Fibroblast of skin of right biceps (primary cell): ENCODE measurements at places on chromosomes 6 and 20.

DNA sequence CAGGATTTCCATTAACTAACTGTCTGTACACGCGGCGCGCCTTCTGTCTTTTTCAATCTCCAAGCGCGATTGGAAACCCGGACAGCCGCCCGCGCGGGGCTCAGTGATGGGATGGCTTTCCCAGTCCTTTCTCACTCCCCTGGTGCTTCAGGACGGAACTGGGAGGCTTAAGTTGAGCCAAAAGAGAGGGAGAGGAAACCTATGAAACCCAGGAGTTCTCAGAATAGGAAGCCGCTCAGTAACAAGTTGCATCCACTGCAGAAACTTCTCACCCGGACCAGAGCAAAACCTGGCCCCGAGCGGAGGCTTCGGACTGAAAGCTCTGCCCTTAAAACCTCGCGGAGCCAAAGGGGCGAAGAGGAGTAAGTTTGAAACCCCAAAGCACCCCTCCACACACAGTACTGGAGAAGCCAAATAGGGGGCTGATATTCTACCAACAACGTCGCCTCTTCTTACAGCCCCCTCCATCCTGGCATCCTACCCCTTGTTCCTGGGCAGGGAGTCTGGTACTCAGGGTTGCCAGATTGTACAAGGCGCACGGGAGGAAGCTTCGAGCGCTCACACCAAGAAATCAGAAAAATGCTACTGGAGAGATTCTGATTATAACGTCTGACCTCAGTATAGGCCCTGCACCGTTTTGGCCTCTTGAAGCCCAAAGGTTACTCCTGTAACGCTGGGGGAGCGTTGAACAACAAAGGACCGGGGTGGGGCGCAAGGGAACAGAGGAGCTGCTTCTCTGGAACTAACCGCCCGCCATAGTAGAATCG lies 906 bp upstream of the COL12A1 start:
- DNase-seq = no peak

GRCh38 chr6:155498370-155498769 lies 42.7 kb upstream of the NOX3 start:
- peak; percentile 69 for DNase-seq

GRCh38 chr6:168698923-168699322 lies 257.9 kb downstream of the SMOC2 start:
- DNase-seq = no peak

GRCh38 chr6:22219925-22220324 lies 76.9 kb downstream of the PRL start:
- DNase-seq = no peak

- DNase-seq = no peak
Observed at GRCh38 chr6:96925290-96925687, 761 bp downstream of the KLHL32 start.

DNA sequence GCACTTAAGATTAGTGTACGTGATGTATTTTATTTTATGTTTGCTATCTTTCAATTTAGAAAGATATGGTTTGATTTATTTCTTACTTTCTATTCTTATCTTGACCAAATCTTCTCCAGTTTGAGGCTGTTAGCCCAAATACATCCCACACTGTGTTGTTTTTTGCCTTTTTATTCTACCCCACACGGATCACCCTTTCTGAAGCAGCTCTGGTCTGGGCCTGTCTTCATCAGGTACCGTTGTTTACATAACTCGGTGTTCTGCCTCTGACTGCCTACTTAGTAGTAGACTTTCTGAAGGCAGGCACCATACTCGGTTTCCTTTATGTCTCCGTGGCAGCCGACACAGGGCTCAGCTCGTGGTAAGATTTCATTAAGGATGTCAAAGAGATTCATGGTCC lies 95.0 kb downstream of the PHACTR1 start:
- no peak for DNase-seq

- DNase-seq = no peak
Observed at GRCh38 chr6:27507041-27507956, 34.4 kb upstream of the ZNF184 start.

DNA sequence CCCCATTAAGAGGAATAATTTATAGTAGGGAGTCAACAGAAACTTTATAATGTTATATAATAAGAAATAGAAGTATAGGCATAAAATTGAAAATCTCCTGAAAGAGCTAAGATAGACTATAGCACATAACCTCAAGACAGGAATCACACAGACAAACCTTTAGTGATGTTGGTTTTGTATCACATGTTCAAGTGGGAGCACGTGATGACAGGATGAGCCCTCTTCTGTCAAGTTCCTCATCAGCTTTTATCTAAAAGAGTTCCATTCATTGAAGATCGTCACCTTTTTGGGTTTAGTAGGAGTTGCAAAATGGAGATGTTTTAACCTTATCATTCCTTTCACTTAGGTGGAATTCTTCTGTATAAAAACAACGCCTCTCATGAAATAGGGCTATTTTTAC lies 127.0 kb downstream of the MCHR2 start:
- DNase-seq = no peak

GRCh38 chr20:25032478-25033264 lies 25.3 kb downstream of the ACSS1 start:
- DNase-seq = no peak

DNA sequence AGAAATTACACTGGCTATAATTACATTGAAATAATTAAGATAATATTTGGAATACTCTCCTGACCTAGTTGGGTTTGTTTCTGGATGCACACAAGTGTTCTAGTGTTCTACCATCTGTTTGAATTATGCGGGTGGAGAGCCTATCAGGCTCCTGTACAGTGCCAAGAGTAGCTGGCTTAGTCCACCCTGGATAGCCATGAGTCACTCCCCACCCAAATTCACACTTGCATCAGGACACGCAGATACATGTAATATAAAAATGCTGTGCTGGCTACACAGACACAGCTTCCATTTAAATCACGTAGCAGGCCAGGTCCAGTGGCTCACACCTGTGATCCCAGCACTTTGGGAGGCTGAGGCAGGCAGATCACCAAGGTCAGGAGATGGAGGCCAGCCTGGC lies 686.2 kb upstream of the SLC35B3 start:
- DNase-seq = no peak

DNA sequence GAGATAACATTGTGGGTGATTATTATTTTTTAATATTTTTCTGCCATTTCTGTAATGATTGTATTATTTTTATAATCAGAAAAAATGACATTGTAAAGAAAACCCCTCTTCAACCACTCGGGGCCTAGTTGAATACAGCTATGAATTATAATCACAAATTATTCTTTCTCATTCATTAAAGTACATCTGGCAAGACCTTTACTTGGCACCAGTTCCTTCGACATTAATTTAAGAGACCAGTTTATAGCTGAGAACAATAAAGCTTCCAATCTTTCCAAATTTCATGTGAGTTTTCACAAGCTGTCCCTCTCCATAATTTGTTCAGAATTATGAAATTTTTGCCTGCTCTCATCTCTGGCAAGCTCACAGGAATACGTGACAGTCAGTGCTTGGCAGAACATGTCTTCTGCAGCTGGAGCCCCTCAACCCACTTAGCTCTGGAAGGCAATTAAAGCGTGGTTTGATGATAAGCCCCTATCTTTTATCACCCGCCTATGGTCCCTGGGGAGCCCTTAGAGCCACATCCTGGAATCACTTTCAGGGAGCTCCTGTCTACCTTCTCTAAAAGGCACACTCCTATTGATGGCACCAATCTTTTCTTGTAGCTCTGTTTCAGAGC lies 237.2 kb upstream of the PRND start:
- DNase-seq = no peak

- DNase-seq = peak; percentile 84
Observed at GRCh38 chr6:161407581-161407980, 133.7 kb upstream of the AGPAT4 start.

GRCh38 chr6:6645261-6645917 lies 56.9 kb downstream of the LY86 start:
- no peak for DNase-seq

GRCh38 chr6:125922322-125922860 lies 34.2 kb upstream of the HINT3 start:
- DNase-seq = no peak

DNA sequence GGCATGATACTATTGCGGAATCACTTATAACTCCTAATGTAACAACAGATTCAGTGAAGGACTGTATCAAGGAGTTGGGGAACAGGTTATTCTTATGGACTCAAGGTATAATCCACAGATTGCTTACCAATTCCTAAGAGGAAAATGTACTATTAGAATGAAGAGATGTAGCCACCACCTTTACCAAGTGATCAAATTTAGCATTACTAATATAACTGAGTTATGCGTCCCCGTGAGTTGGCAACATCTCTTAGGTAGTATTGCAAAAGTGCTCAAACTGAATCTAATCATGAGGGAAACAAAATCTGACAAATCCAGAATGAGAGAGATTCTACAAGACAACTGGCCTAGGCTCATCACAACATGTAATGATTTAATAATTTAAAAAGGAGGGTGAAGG lies 777 bp upstream of the SNRNP48 start:
- DNase-seq = no peak

DNA sequence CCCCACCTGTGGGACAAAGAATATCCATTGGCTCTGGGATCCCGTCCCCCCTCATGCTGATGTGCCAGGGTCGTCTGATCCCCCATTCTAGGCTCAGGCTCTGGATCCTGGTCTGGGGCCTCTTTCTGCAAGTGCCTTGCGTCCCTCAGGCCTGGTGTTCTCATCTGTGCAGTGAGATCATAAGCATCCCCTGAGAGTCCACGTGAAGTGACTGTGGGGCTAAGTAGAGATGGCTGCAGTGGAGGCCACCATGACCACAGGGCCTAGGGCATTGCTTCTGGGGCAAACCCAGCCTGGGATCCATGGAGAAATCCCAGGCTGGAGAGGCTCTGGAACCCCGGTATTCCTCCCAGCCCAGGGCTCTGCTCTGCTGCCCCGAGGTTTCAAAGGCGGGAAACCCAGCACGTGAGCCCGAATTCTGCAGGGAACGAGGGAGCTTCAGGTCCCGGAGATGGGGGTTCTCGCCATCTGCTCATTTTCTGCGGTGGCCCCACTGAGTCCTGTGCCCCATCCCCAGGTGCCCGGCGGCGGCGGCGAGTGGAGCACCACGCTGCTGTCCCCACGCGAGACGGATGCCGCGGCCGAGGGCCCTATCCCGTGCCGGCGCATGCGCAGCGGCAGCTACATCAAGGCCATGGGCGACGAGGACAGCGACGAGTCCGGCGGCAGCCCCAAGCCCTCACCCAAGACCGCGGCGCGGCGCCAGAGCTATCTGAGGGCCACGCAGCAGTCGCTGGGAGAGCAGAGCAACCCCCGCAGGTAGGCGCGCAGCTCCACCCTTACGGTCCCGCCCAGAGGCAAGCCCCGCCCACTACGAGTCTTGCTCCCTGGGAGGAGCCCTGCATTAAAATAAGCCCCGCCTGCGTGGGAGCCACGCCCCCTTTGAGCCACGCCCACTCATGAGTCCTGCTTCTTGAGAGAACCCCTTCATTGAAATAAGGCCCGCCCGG lies 105.5 kb upstream of the MYL9 start:
- DNase-seq = peak; percentile 63

DNA sequence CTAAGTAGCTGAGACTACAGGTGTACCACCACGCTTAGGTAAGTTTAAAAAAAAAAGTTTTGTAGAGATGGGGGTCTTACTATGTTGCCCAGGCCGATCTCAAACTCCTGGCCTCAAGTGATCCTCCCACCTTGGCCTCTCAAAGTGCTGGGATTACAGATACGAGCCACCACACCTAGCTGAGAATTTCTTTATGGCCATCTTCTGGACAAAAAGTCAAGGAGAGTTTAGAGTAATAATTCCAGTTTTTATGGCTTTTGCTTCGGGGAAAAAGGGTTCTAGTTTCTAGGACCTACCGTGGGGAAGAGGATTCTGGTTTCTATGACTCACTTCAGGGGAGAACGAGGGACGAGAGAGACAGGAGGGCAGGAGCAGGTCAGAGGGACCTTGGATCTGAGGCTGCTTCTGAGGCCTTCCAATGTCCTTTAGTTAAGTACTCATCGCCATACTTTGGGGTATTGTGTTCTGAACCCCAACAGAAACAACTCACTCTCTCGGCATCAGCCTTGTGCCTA lies 69.3 kb upstream of the IER3 start:
- peak; percentile 34 for DNase-seq

- DNase-seq = no peak
Observed at GRCh38 chr6:47235964-47236760, 73.5 kb downstream of the TNFRSF21 start.

- DNase-seq = no peak
Observed at GRCh38 chr20:4179545-4179944, 164.2 kb upstream of the RNF24 start.

GRCh38 chr6:28587746-28588075 lies 62.0 kb downstream of the GPX5 start:
- peak; percentile 39 for DNase-seq

GRCh38 chr6:54463354-54464024 lies 155.2 kb downstream of the TINAG start:
- DNase-seq = no peak

DNA sequence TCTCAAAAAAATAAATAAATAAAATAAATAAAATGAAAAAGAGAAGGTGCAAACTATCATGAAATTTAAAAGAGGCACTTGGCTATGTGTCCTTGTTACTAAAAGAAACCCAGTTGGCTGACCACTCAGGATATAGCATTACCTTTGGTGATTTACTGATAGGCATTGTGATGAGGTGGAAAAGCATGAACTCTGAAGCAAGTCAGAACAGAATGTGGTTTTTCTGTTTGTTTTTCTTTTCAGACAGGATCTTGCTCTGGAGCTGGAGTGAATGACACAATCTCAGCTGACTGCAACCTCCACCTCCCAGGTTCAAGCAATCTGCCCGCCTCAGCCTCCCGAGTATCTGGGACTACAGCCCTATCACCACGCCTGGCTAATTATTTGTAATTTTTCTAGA lies 31.9 kb downstream of the ZNF184 start:
- DNase-seq = no peak

- no peak for DNase-seq
Observed at GRCh38 chr20:43653966-43654365, 12.9 kb upstream of the MYBL2 start.

- DNase-seq = peak; percentile 30
Observed at GRCh38 chr6:142008016-142008735, 124.5 kb upstream of the GJE1 start.

DNA sequence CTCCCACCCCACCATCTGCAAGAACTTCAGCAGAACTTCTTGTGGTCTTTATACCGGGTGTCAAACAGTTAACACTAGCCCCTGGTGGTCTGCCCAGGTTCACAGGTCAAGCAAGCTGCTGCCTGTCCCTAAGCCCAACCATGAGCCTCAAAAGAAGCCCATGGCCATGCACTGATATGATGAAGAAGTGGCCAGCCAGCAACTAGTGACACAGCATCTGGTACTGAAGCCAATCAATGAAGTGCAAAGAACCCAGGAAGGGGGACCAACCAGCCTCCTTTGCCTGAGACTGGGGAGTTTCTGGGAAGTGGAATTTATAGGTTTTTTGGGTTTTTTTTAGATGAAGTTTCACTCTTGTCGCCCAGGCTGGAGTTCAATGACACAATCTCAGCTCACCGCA lies 127.8 kb downstream of the MAFB start:
- no peak for DNase-seq

DNA sequence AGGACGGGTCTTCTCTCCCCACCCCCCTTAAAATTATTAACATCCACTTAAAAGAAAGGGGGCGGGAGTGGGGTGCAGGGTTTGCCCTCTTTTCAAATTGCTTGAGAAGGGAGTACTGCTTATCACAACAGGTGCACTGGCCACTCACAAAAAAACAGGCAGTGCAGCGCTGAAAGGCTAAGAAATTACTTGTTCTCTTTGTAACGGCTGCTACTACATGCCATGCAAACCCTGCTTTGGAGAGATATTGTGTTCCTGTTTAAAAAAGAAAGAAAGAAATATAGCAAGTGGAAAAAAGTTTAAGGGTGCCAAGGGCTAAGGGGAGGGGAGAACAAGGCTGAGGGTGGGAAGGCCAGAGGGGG lies 312.7 kb upstream of the JARID2 start:
- no peak for DNase-seq
